Activated CD8-positive, alpha-beta memory T cell treated with anti-CD3 and anti-CD28 coated beads, Interleukin-2, amount 50 U/mL, for 48 hours (primary cell): ENCODE measurements at places on chromosomes 16 and 17.

- DNase-seq = no peak
These were observed 39.1 kb downstream of the CPNE2 start for GRCh38 chr16:57131351-57131970.

DNA sequence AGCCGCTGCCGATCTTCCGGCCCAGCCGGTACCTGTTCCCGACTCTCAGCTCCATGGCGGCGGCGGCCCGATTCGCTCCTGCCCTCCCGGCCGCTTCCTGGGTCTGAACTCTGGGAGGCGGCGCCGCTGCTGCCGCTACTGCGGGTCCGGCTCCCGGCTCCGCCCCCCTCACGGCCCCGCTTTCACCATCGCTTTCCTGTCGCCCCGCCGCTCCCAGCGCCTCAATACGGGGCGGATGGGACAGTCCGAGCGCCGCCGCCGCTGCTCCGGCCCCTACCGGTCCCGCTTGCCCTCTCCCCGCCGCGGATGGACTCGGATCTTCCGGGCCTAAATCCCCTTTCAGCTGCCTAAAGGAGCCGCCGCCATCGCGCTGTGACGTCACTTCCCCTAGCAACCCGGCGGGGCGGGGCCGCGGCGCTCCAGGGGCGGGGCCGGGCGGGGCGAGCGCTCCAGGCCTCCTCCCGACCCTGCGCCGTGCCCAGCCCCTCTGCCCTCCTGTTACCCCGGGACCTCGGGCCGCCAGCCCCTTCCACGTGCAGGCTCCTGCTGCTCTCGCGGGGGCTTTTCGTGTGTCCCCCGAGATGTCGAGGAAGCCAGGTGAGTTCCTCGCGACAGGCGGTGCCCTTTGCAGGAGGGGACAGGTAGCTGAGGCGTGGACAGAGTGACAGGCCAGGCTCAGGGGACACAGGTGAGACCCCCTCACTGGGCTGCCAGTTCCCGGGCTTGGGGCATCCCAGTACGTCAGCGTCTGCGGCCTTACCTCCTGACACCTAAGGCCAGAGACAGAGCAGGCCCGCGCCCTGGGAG lies at the start of gene CSNK1D:
TSS of gene CSNK1D (minus strand) at position 374 of the 807 bp plus-strand sequence. CDS start at position 55, 319 bp downstream.
- peak; percentile 98 for DNase-seq

DNA sequence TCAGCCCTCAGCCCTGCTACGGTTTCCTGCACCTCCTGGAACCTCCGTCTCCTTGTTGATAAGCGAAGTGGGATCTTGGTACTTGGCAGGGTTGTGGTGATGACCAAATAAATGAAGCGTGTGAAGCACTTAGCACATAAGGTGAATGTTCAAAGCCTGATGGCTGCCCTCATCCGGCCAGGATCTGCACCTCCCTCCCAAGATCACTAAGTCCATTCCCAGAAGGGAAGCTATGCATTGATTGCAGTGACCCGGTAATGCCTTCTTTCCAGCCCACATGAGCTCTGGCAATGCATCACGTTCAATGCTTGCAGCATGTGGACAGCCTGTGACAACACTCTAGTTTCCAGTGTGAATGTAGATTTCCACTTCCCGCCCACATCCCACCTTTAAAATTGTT lies 24.9 kb upstream of the RHOT1 start:
- DNase-seq = no peak

GRCh38 chr17:66469890-66470289 lies 167.5 kb downstream of the PRKCA start:
- no peak for DNase-seq

DNA sequence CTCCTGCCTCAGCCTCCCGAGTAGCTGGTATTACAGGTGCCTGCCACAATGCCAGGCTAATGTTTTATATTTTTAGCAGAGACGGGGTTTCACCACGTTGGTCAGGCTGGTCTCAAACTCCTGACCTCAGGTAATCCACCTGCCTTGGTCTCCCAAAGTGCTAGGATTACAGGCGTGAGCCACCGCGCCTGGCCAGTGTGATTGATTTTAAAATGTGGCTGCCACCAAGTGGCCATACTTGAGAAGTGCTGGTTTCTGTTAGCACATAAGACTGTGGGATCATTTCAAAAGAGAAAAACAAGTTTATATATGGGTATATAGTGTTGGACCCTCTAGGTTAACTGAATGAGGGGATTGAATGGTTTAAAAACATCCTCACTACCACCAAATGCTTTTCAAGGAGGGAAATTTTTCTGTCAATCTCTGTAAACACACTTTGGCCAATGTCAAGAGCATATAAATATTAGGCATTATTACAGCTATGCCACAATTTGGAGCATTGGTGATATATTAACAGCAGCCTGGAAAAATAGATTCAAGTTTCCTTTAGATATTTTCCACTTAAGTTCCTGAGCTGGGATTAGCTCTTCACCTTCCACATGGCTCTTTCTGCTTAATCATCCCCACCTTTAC lies 13.5 kb upstream of the DHRS13 start:
- no peak for DNase-seq

DNA sequence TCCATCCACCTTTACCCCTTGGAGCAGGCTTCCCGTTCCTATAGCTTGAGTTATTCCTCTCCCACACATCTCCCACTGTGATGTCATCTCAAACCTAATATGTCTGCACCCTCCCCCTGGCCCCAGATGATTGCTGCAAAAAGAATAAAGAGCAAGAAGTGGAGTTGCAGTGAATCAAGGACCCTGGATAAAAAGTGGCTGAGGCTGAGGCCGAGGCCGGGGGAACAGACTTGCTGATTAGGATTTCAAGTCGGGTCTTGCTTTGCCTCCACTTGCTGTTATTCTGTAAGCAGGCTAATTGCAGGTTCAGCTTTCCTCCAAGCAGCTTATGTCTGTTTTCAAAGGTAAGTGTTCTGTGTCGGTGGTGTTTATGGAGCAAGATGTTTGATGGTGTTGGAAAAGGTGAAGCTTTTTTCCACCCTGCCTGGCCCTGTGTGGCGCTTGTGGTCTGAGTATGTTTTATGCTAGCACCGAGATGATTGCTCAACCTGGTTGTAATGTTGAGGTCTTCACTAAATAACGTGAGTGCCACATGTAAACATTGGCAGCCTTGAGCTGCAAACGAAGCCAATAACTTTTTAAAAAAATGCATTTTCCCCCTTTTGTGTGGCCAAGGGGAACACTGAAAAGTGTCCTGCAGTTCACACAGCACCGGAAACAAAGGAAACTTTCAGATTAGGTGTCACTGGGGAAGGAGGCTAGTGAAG lies 15.4 kb downstream of the HS3ST3B1 start:
- DNase-seq = no peak

DNA sequence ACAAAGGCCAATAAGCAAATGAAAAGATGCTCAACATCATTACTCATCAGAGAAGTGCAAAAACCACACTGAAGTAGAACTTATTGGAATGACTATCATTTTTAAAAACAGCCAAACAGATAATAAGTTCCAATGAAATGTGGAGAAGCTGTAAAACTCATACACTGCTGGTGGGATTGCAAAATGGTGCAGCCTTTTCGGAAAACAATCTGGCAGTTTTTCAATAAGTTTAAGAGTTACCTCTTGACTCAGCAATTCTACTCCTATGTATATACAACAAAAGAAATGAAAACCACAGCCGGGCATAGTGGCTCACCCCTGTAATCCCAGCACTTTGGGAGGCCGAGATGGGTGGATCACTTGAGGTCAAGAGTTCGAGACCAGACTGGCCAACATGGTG lies 49.3 kb downstream of the AKAP10 start:
- DNase-seq = no peak

- DNase-seq = no peak
These were observed 4.3 kb downstream of the MT1H start for GRCh38 chr16:56673921-56674320.

DNA sequence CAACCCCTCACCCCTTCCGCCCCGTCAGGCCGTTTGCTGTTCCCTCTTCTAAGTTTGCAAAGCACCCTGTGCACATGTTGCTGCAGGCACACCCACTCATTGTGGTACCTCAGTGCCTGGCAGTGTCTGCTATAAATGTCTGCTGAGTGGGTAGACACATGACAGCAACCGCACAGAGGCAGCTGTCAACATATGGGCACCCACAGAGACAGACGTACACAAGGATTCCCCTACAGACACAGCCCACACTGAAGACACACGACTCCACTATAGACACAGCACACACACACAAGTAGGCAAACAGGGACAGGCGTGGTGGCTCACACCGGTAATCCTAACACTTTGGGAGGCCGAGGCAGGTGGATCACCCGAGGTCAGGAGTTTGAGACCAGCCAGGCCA lies 17.8 kb upstream of the CRK start:
- DNase-seq = no peak

GRCh38 chr17:19590451-19590850 lies 56.8 kb downstream of the SLC47A1 start:
- no peak for DNase-seq

GRCh38 chr17:74744714-74745547 lies 3.5 kb upstream of the NHERF1 start:
- DNase-seq = peak; percentile 99

DNA sequence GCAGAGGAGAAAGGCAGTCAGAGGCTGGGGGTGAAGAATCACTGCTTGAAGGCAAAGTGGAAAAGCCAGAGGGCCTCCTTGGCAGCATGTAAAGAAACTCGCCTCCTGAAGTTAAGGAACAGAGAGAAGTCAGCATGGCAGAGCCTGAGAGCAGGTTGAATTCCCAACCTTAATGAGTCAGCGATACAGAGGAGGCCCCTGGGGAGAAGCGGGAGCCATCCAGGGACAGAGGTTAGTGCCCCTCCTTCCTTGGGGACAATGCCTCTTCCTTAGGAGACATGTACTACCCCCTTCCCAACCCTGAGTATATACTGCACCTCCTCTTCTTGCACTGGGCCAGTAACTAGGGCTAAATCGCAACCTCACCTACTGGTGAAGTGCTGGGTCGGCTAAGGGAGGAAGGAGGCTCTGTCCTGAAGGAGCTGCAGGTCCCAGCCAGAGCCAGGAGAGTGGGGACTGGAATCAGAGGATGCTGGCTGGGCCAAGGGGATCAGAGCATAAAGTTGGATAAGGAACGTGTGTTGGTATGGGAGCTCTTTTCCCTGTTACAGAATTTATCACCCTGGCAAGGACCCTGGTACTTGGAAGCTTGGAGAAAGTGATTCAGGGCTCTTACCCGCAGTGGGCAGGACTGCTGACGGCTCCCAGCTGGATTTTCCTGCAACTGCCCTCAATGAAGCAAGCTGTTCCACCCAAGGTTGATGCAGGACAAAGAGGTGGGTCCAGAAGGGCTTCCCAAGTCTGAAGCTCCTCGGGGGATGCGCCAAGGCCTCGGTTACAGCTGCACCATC lies 5.4 kb upstream of the AANAT start:
- no peak for DNase-seq

DNA sequence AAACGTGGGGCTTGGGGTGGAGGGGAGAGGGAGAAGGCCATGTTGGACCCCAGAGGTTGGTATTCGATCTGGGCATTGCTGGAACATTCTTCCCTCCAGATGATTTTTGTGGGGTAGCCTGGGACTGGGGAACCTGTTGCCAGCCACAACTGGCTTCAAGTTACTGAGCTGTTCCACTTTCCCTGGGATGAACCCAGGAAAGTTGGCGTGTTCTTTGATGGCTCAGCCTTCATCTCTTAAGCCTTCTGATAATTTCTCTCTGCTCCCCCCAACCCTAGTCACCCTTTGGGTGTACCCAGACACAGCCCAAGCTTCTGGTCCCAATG lies 2.1 kb downstream of the TBX21 start:
- DNase-seq = no peak

GRCh38 chr17:73777131-73777449 lies 132.8 kb upstream of the SDK2 start:
- DNase-seq = no peak

GRCh38 chr17:9911089-9911488 lies 6.0 kb upstream of the RCVRN start:
- DNase-seq = no peak

- DNase-seq = no peak
These were observed 222.5 kb upstream of the GSE1 start for GRCh38 chr16:85390511-85391174.

DNA sequence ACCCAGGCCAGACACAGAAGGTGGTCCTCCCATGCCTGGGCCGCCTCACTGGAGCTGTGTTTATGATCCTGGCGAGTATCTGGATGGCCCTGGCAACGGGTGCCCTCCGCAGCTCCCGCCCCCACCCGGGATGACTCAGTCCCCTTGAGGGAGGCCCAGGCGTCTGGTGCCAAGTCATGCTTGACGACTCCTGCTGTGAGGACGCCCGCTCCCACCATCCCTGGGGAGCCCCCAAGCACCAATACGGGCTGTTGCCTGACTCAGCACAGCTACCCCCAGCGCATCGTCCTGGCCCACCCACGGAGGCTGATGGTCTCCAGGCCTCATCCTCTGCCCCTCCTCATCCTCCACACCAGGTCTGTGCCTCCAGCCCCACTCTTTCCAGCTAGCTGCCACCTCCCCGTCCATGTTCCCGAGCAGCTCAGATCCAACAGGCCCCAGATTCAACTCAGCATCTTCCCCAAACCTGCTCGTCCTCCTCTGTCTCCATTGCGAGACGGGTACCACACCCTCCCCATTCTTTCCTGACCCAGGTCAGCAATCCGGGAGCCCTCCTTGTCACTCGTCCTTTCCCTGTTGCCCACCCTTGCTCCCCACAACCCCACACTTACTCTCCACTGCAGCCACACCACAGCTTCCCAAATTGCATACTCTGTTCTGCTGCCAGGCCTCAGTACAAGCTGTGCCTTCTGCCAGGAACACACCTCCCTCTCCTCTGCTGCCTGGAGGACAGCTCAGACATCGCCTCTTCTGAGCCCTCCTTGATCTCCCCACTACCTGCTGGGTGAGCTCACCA lies 2.6 kb downstream of the CAMKK1 start:
- no peak for DNase-seq

DNA sequence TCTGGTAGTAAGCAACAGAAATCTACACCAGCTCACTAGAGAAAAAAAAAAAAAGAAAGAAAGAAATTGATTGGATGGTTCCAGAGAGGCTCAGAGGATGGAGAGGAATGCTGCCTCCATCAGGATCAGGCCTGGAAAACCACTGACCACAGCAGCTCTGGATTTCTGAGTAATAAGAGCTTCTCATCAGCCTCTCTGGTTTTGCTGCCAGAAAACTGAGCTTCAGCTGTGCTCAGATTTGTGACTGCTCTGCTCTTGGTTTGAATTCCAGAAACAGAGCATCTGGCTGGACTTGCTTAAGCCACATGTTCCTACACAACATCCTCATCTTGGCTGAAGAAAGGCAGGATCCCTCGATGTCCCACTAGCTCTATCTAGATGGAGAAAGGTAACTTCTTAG lies 25.9 kb downstream of the IRX6 start:
- no peak for DNase-seq

GRCh38 chr16:30394592-30395154 lies 547 bp upstream of the ZNF48 start:
- DNase-seq = no peak
